ENCODE measurements at places on chromosomes 16 and 17. TPM values are rescaled to one million over a fixed set of nuclear protein-coding genes. Genes with fewer than 3 reads are reported as not detected.

GRCh38 chr16:73355981-73356380 lies 308.1 kb upstream of the ZFHX3 start:
- H3K27ac ChIP-seq = no peak overlapping the region
- DNase-seq = no peak
- no peaks in the 10 kb centered on the region for H3K27me3 ChIP-seq
- H3K4me3 ChIP-seq = no peak overlapping the region
- no peaks in the 10 kb centered on the region for H3K4me1 ChIP-seq
- no peaks in the 10 kb centered on the region for H3K36me3 ChIP-seq

DNA sequence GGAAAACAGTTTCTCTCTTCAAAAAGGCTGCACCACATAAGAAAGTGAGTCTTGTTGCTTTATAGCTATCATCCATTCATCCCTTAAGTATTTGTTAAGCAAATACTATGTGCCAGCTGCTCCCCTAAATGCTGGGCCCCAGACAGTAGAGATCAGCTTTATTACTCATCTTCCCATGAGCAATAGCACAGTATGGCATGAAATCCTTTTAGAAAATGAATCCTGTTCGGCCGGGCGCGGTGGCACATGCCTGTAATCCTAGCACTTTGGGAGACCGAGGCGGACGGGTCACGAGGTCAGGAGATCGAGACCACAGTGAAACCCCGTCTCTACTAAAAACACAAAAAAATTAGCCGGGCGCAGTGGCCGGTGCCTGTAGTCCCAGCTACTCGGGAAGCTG lies 99.5 kb downstream of the MYO1D start:
- DNase-seq = no peak
- H3K27ac ChIP-seq = no peak overlapping the region
- H3K27me3 ChIP-seq = no peaks in the 10 kb centered on the region
- H3K36me3 ChIP-seq = no peaks in the 10 kb centered on the region
- no peak overlapping the region for H3K4me3 ChIP-seq

DNA sequence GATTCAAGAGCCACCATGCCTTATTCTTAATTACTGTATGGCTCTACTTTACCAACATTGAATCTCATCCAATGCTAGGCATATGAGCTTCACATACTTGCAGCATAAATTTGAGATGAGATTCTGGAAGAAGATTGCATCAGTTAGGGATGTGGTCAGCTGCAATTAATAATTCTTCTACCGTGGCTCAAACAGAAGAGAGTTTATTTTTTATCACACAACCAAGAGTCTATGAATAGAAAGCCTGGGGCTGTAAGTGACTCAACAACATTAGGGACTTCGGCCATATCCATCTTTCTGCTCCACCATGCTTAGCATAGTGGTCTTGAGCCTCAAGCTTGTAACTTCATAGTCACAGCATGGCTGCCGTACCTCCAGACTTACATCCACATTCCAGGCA lies 179.4 kb upstream of the IRX6 start:
- DNase-seq = no peak
- H3K27ac ChIP-seq = no peak overlapping the region
- H3K4me1 ChIP-seq = no peaks in the 10 kb centered on the region
- H3K36me3 ChIP-seq = no peaks in the 10 kb centered on the region

- no peak for DNase-seq
- H3K27me3 ChIP-seq = no peaks in the 10 kb centered on the region
- no peak overlapping the region for H3K4me3 ChIP-seq
- no peak overlapping the region for H3K27ac ChIP-seq
- no peaks in the 10 kb centered on the region for H3K36me3 ChIP-seq
These were observed 73.5 kb downstream of the SCNN1B start for GRCh38 chr16:23375643-23376042.

DNA sequence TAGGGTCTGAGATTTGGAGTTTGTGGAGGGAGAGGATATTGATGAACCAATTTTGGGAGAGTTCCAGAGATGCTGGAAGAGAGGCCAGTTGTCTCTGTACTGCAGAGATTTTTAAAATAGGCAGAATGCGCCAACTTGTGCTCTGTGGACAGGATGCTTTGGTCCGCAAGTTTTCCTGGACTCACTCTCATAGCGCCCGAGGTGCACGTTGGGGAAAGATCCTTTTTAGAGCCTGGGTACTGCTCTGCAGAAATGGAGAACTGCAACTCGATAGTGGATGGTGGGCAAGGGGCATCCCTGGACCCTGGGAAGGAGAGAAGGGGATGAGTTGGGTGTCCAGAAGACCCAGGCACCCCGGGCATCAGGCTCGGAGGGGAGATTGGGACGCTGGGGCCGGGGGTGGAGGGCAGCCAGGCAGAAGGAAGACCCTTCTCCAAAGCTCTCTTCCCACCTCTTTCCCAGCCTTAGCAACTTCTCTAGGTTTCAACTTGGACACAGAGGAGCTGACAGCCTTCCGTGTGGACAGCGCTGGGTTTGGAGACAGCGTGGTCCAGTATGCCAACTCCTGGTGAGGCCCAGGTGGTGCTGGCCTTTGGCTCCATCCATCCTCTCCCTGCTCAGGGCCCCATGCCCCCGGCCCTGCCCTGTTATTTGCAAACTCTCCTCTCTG lies 590 bp downstream of the ITGAX start:
- no peak for DNase-seq
- peak overlapping the region; percentile 94 for H3K27ac ChIP-seq
- peak overlapping the region; percentile 25 for H3K4me3 ChIP-seq

Gene ALOX12B
- 0.31 TPM for total RNA-seq

Gene SKAP1
- total RNA-seq = 123 TPM

Measured in activated CD4-positive, alpha-beta T cell treated with anti-CD3 and anti-CD28 coated beads, Interleukin-2, amount 10 ng/mL, durations not matched to agents 7 days and 5 days (primary cell).